Activated CD8-positive, alpha-beta memory T cell treated with anti-CD3 and anti-CD28 coated beads, Interleukin-2, amount 10 ng/mL, durations not matched to agents 7 days and 5 days (primary cell): ENCODE measurements at places on chromosomes 7 and 10. TPM values are rescaled to one million over a fixed set of nuclear protein-coding genes. Genes with fewer than 3 reads are reported as not detected.
A peak's percentile ranks its signal among the peaks of the same experiment; 100 is the strongest.

DNA sequence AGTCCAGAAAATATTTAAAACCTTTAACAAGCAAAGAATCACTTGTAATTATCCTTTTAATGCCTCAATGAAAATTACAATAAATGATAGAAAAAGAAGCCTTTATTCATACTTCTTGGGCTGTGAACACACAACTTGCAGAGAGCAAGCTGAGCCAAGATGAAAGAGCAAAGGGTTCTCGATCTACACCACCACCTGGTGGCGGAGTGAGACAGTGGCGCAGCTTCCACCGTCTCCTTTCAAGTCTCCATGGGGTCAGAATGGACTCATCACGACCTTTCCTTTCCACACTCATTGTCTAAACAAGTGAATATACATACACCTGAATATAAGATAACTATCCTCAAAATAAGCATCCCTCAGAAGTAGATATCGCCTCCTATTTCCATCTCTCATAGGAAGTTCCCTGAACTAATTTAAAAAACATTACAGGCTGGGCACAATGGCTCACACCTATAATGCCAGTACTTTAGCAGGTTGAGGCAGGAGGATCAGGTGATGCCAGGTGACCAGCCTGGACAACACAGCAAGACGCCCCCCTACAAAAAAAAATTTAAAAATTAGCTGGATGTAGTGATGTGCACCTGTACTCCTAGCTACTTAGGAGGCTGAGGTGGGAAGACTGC is 40.7 kb downstream of the ATE1 start:
- no peaks in the 10 kb centered on the region for H3K27me3 ChIP-seq
- H3K27ac ChIP-seq: no peak overlapping the region
- H3K4me3 ChIP-seq: no peak overlapping the region
- peak; percentile 61 for DNase-seq
- H3K36me3 ChIP-seq: peaks cover 3% of the 10 kb centered on the region
- H3K4me1 ChIP-seq: no peaks in the 10 kb centered on the region

DNA sequence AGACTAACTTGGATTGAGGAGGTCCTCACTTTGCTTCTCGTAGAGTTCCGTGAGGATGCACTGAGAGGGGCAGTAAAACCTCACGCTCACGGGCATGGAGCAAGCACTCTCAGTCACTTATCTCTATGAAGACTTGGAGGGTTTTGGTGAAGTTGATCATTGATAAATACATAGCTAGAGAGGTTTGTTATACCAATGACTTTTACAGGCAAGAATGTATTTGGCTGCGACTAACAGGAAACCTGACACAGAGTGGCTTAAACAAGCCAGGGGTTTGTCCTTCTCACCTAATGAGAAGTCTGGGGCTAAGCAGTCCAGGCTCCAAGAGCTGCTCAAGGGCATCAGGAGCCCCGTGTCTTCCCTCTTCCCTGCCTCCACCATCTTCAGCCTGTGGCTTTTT is 6.1 kb downstream of the BICC1 start:
- no peak for DNase-seq
- H3K36me3 ChIP-seq: no peaks in the 10 kb centered on the region
- no peak overlapping the region for H3K4me3 ChIP-seq
- H3K4me1 ChIP-seq: peaks cover 12% of the 10 kb centered on the region
- peaks cover 64% of the 10 kb centered on the region for H3K27me3 ChIP-seq

- H3K4me1 ChIP-seq: no peaks in the 10 kb centered on the region
- H3K36me3 ChIP-seq: no peaks in the 10 kb centered on the region
- DNase-seq: no peak
- no peak overlapping the region for H3K4me3 ChIP-seq
Observed at GRCh38 chr7:30760514-30761213, 8.7 kb downstream of the INMT start.

- no peaks in the 10 kb centered on the region for H3K36me3 ChIP-seq
- H3K27ac ChIP-seq: no peak overlapping the region
- no peaks in the 10 kb centered on the region for H3K4me1 ChIP-seq
- H3K4me3 ChIP-seq: no peak overlapping the region
Observed at GRCh38 chr10:18290651-18291313, 150.6 kb downstream of the CACNB2 start.

DNA sequence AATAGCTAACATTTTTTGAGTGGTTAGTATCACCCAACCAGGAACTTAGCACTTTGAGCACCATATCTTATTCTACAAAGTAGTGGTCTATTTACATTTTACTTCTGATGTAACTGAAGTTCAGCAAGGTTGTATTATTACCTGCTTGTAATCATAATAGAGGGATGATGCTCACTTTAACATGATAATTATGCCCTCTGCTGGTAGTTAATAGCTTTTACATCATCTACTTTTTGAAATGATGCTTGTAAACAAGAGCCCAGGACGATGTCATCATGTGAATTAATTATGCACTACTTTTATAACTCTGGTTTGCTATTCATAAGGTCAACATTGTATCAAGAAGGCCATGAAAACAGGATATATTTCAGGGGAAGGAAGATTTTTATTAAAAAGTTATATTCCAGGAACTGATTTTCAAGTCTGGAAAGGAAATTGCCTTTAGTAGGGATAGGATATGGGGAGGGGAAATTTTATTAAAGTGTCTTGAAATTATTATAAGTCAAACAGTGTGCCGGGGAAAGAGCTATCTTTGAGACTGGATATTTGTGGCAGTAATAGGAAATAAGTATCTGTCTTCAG is 80.3 kb upstream of the SCIN start:
- no peaks in the 10 kb centered on the region for H3K36me3 ChIP-seq
- no peak overlapping the region for H3K4me3 ChIP-seq
- H3K4me1 ChIP-seq: no peaks in the 10 kb centered on the region
- H3K27me3 ChIP-seq: peaks cover 12% of the 10 kb centered on the region
- DNase-seq: no peak

DNA sequence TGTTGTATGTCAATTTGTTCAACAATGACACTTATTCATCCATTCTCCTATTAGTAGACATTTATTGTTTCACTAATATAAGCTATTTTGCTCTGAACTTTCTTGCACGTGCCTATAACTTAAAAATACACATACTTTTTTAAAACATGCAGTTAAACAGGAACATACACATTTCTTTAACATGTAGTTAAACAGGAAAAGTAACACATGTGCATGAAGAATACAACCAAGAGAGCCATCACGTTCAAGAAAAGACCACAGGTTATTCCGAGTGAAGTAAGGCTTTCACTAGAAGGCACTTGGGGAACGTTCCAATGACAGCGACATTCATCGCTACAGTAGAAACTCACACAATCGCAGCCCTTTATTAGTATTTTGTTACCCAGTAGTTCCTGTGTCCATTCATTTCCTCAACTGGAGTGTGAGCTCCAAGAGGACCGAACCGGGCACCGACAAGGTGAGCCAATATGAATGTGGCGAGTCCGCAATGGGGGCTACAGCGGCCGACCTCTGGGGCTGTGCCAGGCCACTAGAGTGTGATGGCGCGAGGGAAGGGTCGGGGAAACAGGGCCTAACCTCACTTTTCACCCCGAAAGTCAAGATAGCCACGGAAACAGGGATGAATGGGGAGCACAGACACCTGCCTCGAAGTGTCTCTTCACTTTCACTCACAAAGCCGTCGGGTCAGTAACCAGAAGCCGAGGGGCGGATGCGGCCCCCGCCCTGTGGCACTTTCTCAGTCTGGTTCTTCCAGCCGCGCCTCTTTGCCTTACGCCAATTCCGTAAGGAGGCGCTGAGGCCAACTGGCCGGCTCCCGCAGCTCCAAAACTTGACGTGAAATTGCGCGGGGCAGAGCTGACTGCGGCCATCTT is 775 bp upstream of the SEPTIN7 start:
- H3K4me3 ChIP-seq: peak overlapping the region; percentile 97
- peaks cover 16% of the 10 kb centered on the region for H3K36me3 ChIP-seq
- H3K27ac ChIP-seq: peak overlapping the region; percentile 98

- no peak for DNase-seq
- H3K27ac ChIP-seq: no peak overlapping the region
- no peak overlapping the region for H3K4me3 ChIP-seq
- no peaks in the 10 kb centered on the region for H3K27me3 ChIP-seq
- H3K4me1 ChIP-seq: no peaks in the 10 kb centered on the region
Observed at GRCh38 chr7:19009936-19010280, 107.5 kb downstream of the TWIST1 start.

DNA sequence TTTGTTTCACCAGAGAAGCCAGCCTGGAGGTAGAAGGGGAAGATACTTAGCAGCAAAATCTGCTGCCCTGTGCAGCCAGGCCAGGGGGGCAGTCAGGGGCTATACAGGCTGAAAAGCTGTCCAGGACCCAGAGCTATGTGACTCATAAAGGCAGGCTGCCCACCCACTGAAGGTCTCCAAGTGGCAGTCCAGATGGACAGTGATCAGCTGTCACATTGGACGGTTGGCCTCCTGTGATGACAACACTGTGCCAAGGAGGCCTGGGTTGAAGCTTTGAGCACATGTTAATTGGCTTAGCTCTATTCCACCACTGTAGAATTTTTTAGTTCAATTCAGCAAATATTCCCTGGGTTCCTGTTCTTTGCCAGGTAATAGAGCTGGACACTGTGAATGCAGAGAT is 577.3 kb upstream of the GALNT17 start:
- H3K27ac ChIP-seq: no peak overlapping the region
- no peaks in the 10 kb centered on the region for H3K4me1 ChIP-seq
- no peak overlapping the region for H3K4me3 ChIP-seq
- DNase-seq: no peak
- peaks cover 1% of the 10 kb centered on the region for H3K36me3 ChIP-seq
- H3K27me3 ChIP-seq: peaks cover 8% of the 10 kb centered on the region

GRCh38 chr7:124784879-124785818 is 19.6 kb upstream of the GPR37 start:
- no peak overlapping the region for H3K4me3 ChIP-seq
- no peak for DNase-seq
- H3K27me3 ChIP-seq: peaks cover 13% of the 10 kb centered on the region
- no peaks in the 10 kb centered on the region for H3K36me3 ChIP-seq
- H3K4me1 ChIP-seq: no peaks in the 10 kb centered on the region

DNA sequence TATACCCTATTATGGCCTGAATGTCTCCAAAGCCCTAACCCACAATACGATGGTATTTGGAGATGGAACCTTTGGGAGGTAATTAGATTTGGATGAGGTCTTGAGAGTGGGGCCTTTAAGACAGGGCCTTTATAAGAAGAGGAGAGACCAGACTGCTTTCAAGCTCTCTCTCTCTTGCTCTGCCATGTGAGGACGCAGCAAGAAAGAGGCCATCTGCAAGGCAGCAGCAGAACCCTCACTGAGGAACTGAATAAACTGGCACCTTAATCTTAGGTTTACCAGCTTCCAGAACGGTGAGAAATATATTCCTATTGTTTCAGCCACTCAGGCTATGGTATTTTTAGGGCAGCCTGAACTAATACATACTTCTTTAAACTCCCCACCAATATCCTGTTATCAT is 2.0 kb upstream of the GNAI1 start:
- H3K4me1 ChIP-seq: peaks cover 5% of the 10 kb centered on the region
- no peak overlapping the region for H3K4me3 ChIP-seq
- no peak overlapping the region for H3K27ac ChIP-seq
- DNase-seq: no peak

The NEURL1 gene
- total RNA-seq: 2.5 TPM

The OR2A5 gene
- total RNA-seq: not detected

The MXI1 gene
- 29.1 TPM for total RNA-seq
